ENCODE measurements at places on chromosomes 1 and 21.

- no peak for DNase-seq
These were observed 99.2 kb downstream of the SGIP1 start for GRCh38 chr1:66633159-66633558.

- DNase-seq = no peak
These were observed 3.6 kb upstream of the CSTB start for GRCh38 chr21:43779660-43780059.

DNA sequence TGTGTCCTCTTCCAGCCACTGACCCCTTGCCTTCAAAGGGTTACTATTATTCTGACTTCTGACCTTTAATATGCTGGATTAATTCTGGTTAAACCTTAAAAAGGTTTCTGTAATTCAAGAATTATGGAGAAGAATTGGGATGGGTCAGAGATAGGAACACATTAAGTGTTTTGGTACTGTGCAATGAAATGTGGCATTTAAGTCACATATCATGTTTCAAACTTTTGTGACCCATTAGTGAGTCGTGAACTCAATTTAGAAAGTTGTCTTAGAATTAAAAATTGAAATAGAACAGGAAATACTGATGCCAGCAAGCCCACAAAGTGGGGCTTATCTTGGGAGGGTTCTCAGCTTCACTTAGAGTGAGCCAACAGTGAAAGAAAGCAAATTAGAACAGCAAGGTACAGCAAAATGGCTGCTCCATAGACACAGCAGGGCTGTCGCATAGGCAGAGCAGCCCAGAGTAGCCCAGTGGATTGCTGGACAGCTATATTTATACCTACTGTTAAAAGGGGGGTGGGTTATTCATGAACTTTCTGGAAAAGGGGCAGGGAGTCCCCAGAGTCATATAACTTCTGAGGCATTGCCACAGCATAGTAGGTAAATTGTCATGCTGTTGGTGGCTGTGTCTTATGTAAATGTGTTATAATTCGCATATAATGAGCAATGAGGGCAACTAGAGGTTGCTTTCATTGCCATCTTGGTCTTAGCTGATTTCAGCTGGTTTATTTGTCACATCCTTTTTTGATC lies 10.5 kb downstream of the SCP2 start:
- no peak for DNase-seq

DNA sequence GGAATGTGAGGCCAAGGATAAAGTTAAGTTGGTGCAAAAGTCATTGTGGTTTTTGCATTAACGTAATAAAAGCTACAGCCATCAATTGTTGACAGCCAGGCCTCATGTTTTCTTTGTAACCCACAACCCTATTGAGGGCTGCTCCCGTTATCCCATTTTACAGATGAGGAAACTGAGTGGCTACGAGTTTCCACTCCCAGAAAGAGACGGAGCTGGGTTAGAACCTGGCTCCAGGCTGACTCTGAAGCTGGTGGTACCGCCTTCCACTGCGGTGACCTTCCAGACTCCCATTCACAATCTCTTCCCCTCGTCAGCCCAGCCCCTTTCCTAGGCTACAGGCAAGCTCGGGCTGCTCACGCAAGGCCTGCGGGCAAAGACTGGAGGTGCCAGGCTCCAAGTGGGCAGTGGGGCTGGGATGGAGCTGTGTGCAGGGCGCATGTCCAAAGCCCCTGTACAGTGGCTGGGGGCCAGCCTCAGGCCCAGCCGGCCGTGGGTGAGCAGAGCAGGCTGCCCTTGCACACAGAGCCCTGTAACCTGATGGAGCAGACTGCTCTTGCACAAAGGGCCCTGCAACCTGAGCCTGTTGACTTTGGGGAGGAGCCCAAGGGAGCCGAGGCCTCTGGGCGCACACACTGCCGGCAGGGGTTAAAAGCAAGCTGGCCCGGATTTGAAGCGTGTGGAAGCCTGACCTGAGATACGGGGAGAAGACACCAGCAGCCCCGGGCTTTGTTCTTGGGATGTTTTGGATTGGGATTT lies 97.4 kb upstream of the TMPRSS2 start:
- no peak for DNase-seq

Data from CMK (cell line).